ENCODE measurements at places on chromosomes 6 and 20.

DNA sequence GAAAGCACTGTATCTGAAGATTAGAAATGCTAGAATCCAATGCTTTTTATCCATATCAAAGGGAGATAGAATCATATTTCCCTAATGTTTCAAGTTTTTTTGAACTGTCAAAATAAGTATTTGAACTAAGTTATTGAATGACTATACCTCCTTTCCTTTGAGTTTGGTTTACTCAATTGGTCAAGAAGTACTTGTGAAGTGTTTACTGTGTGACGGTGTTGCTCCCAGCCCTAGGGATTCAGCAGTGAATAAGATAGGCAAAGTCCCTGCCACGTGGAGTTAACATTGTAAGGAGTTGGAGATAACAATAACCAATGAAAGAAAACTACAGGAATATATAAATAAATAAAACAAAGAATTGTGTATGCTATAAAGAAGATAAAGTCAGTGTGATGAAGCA, 535.9 kb downstream of the FRK start:
- no peak for DNase-seq

- no peak for DNase-seq
Measured at GRCh38 chr20:13211956-13212618, 9.0 kb upstream of the ISM1 start.

DNA sequence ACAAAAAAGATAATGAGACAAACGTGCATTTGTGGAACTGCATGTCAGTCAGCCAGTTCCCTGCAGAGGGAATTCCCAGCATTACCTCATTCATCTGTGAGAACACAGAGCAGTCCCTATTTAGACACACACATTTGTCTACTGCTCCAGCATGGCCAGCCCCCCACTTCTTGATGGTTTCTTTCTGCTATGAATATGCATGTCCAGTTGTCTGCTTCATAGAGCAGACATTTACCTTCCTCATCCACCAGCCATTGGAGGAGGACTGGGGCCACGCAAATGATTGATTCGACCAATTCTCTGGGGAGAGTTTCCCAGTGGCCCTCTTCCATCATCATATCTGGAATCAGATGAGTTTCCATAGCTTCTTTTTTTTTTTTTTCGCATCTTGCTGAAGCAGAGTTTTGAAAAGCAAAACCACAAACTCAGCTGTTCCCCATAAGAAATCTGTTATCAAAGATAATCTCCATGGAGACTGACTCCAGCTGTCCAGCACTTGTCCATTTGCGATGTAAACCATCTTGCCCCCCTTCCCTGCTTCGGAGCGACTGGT, 11.8 kb downstream of the ENPP1 start:
- DNase-seq: no peak

- DNase-seq: no peak
Measured at GRCh38 chr6:72218125-72218524, 331.8 kb downstream of the RIMS1 start.

DNA sequence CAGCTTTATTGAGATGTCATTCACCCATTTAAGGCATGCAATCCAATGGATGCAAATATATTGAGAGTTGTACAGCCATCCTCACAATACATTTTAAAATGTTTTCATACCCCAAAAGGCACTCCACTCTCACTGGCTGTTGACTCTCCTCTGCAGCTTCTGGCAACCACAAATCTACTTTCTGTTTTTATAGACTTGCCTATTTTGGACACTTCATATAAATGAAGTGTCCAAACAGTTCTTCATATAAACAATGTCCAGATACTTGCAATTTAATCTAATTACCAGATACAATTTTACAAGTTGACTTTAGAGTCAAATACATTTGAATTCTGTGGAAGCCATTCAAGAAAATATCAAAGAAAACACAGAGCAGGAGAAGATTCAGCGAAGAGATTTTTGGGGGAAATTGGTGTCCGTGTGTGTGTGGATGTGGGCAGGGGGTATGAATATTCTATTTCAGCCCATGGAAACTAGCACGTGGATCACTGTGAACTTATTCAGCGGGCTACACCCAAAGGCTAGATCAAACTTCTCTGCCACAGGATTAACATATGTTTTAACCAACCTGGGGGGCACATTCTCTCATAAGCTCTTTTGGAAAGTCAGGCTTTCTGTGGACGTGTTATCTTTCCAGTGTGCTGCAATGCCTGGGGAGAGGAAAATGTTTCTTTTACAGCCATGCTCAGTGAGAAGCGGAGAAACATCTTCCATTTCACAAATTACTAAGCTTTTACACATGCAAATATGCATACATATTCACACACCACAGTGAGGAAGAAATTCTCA, 73.9 kb downstream of the PLG start:
- DNase-seq: no peak

DNA sequence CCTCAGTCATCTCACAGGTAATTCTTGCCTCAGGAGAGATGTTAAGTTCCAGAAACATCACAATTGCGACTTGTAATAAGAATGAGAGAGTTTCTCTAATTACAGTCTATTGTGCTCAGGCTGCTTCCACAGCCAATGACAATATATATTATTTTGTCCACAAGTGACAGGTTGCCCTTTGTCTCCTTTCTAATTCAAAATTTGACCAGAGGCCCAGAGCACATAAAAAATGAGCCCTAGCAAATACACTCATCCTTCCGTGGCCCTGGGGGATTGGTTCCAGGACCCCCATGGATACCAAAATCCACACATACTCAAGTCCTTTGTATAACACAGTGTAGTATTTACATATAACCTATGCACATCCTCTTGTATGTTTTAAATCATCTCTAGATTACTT, 88.1 kb upstream of the TMEM170B start:
- DNase-seq: no peak

DNA sequence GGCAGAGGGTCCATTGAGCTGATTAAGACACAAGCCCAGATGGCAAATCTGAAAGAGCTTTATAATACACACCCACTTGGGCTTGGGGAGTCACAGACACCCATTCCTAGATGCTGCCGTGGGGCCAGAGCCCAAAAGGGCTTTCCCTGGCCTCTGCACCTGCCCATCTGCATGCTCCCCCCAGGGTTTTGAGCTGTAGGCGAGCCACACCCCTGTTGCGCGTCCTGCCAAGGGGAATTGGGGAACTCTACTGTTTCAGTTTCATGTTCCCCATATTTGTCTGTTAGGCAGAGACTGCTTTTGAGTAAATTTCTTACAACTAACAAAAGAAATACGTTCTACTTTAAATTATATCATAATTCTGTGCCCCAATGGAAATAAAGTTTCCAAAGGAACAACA, 52.9 kb upstream of the FNDC1 start:
- no peak for DNase-seq

DNA sequence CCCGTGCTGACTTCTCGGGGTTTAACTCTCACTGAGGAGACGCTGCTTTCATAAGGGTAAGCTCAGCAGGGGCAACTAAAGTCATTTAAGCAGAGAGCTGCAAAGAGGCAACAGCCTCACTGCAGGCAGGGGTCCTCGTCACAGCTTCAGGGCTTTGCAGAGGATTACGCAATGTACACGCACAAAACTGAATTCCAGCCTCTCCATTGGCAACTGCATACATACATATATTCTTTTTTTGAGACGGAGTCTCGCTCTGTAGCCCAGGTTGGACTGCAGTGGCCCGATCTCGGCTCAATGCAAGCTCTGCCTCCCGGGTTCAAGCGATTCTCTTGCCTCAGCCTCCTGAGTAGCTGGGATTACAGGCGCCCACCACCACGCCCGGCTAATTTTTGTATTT, 2.4 kb downstream of the GMEB2 start:
- DNase-seq: no peak

- DNase-seq: no peak
Measured at GRCh38 chr6:16055852-16056251, 73.0 kb upstream of the MYLIP start.

GRCh38 chr6:15877231-15877630, 214.4 kb upstream of the DTNBP1 start:
- no peak for DNase-seq

GRCh38 chr20:17445543-17445942, 85.6 kb downstream of the BFSP1 start:
- DNase-seq: no peak

DNA sequence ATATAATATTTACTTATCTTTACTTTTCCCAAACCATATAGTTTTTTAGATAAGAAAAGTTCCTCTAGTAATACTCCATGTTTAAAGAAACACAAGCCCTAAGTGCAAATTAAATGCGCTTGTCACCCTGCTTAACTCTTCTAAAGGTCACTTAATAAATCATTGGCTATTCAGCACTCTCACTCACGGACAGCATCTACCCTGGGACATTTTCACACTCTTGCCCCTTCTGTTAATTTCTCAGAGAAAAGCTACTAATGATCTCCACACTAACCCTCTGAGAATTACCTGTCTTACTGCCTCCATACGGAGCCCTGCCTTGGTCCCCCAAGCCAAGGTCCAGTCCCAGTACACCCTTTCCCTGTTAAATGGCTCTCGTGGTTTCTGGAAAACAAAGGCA, 102.2 kb downstream of the NRN1 start:
- no peak for DNase-seq

- DNase-seq: no peak
Measured at GRCh38 chr6:165086814-165087213, 222.6 kb downstream of the C6orf118 start.

DNA sequence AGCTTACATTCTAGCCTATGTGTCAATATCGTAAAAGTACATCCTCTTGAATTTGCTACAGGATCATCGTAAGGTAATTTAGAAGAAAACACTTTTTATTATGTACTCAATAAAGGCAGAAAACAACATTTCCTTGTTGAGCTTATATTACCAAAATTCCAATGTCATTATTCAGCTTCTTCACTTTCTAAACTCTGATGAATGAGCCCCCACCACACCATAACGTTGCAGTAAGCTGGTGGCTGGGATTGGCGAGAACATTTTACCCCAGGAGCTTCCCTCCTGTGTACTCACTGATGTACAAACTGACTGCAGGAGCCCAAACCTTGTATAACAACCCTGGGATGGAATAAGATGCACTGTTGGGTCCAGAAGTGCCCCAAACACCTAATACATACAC, 238.1 kb upstream of the MARCKS start:
- DNase-seq: no peak

- DNase-seq: no peak
Measured at GRCh38 chr6:148830614-148831013, 83.8 kb downstream of the UST start.

DNA sequence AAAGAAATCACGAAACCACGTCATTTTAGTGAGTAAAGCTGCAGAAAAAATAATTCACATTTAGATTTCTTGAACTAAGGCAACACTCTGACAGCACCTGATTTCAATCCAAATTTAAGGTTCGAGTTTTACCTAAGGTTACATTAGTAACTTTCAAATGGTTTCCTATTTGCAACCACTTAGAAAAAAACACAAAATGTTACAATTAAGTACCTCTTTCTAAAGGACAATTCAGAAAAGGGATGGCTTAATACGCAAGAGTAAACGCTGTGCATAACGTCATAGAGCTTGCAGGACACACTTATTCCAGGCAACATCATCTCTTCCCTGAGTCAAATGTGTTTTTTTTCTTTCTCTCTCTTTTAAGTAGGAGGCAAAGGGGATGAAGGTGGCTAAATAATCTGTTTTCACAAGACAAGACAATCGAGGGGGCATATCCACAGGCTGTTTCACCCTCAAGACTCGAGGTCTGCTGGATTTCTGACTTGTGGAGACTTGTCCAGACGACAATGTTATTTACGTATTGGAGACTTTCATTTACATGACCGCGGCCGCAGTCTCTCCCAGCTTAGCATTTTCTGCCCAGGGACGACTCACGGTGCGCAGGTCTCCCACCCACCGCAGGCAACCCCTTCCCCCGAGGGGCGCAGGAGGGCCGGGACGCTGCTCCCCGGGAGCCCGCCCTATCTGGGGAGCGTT, 86.0 kb downstream of the SESN1 start:
- no peak for DNase-seq

GRCh38 chr6:21444711-21445260, 148.8 kb upstream of the SOX4 start:
- DNase-seq: no peak

DNA sequence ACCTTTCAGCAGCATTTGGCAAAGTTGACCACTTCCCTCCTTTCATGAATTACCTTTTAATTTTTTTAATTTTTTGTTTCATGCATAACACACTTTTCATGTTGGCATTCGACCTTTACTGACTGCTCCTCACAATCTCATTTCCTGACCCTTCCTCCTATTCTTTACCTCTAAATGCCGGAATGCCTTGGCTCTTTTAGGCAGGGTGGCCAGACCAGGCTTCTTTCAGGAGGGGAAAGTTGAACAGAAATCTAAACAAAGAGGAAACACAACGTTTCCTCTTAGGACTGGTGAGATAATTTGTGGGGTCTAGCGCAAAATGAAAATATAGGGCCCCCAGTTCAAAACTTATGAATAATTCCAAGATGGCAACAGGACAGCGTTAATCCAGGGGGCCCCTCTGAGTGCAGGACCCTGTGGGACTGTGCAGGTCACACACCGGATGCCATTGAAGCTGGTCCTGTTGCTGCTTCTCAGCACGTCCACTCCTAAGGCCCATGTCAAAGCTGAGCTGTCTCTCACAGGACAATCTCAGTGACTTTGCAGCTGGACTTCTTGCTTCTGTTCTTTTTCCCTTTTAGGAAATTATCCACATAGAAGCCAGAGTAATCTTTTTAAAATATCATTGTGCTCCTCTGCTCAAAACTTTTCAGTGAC, 313.8 kb downstream of the HDGFL1 start:
- DNase-seq: no peak

- DNase-seq: no peak
Measured at GRCh38 chr6:131096786-131097185, 33.7 kb upstream of the EPB41L2 start.

DNA sequence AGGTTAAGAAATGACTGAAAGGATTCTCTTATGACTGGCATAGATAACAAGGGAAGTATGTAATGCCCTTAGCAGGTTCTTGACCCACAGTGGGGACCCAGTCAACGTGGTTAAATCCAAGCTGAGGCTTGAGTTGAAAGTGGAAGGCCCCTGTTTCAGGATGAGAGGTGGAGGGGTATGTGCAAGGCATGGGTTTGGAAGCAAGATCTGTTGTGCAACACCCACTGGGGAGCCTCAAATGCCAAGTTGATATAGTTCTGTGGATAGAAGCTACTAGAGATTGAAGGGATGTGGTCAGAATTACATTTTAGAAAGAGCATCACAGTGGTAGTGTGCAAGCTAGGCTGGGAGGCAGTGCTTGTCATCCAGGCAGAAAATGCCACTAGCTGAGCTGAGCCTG, 5.1 kb downstream of the PABPC1L start:
- no peak for DNase-seq

- DNase-seq: no peak
Measured at GRCh38 chr6:31659649-31660380, 763 bp downstream of the C6orf47 start.

GRCh38 chr6:150346346-150346745, 22.5 kb upstream of the IYD start:
- no peak for DNase-seq

DNA sequence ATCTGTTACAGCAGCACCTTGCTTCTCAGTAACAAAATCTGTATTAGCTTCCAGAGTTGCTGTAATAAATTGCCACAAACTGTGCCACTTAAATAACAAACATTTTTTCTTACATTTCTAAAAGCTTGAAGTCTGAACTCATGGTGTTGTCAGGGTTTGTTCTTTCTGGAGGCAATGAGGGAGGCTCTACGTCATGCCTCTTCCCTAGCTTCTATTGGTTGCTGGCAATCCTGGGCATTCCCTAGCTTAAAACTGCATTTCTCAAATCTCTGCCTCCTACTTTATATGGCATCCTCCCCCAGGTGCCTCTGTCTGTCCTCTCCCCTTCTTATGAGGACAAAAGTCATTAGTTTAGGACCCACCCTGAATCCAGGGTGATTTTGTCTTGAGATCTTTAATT, 41.6 kb upstream of the TMEM244 start:
- no peak for DNase-seq

Data from NCI-H1436 treated with DMSO at 0.1 percent for 48 hours (cell line).